ENCODE measurements at places on chromosomes 12 and 14. TPM values are rescaled to one million over a fixed set of nuclear protein-coding genes. Genes with fewer than 3 reads are reported as not detected.

- peak; percentile 50 for DNase-seq
Observed at GRCh38 chr12:57319678-57320469, 68.9 kb upstream of the STAC3 start.

DNA sequence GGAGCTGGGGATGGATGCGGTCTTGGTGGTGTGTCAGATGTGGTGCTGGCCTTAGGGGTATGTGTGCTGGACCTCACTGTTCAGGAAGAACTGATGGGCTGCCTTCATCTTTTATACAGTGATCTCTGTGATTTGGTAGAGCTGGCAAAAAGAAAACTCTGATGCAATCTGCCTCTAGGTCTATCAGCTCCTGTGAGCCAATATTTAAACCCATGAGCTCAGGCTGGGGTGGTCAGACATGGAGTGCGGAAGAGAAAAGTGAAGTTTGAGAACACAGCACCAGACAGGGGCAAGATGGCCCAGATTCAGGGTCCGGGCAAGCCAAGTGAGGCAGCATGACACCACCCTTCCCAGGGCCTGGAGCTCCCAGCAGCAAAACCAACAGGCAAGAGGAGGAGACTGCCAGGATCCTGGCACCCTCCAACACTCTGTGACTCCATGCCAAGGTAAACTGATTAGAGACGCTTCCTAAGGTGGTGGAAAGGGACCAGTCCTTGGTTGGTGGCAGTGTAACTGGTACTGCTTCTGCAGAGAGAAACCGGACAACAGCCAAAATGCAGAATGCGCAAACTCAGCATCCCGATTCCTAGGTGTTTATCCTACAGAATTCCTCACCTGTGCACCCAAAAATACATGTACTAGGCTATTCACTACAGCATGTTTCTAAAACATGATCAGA lies 82.3 kb downstream of the CHGA start:
- DNase-seq = peak; percentile 57

DNA sequence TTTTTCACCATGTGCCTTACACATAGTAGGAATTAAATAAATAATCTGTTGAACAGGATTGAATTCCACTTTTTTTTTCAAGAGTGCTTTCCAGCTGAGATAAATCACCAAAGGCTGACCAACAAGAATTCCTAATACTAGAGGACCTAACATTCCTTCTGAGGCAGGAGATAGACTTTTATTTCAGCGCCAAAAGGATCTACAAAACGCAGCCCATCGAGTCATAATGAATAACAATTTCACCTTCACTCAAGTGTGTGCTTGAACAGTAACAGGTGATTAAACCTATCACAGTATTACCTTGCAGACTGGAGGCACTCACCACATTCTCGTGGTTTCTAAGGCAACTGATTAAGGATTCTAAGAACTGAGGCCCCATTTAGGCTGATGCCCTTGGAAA lies 224.3 kb upstream of the ATP2B1 start:
- no peak for DNase-seq

- no peak for DNase-seq
Observed at GRCh38 chr14:62269204-62269603, 507.0 kb downstream of the SNAPC1 start.

DNA sequence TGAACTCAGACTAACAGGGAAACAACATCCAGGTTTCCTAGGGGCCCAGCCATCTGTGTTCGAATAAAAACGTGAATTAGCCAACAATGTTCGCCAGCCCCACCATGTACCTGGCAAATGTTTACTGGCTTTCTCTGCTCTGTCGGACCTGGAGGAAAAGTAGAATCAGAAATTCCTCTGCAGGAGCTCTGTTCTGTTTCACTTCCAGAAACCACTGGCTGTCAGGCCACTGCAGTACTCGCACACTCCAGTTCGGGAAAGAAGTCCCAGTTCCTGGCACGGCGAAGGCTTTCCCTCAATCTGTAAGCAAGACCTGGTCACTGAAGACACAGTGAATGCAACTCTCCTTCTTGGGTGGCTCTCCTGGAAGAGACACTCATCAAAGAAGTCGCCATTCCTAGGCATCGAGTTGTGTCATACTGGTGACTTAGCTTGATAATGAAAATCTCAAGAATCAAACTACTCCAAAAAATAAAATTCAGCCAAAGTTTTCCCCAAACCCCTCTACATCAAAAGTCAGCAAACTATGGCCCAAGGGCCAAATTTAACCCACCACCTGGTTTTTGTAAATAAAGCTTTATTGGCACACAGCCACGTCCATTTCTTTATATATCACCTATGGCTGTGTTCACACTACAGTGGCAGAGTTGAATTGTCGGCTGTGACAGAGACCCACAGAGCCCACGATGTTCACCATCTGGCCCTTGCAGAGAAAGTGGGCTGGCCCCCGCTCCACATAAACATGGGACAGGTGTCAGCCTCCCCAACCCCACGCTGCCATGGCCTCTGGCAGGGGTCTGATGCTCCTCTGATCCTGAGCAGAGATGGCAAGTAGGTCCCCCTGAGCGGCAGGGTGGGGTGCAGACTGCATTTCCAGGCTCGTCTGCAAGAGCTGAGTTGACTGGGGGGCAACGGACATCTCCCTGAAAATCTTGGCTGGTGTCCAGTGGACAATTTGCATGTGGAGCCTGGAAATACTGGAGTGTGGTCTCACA lies 189.2 kb upstream of the DIO3 start:
- DNase-seq = peak; percentile 54

GRCh38 chr14:93709249-93709648 lies 79.0 kb downstream of the PRIMA1 start:
- no peak for DNase-seq

DNA sequence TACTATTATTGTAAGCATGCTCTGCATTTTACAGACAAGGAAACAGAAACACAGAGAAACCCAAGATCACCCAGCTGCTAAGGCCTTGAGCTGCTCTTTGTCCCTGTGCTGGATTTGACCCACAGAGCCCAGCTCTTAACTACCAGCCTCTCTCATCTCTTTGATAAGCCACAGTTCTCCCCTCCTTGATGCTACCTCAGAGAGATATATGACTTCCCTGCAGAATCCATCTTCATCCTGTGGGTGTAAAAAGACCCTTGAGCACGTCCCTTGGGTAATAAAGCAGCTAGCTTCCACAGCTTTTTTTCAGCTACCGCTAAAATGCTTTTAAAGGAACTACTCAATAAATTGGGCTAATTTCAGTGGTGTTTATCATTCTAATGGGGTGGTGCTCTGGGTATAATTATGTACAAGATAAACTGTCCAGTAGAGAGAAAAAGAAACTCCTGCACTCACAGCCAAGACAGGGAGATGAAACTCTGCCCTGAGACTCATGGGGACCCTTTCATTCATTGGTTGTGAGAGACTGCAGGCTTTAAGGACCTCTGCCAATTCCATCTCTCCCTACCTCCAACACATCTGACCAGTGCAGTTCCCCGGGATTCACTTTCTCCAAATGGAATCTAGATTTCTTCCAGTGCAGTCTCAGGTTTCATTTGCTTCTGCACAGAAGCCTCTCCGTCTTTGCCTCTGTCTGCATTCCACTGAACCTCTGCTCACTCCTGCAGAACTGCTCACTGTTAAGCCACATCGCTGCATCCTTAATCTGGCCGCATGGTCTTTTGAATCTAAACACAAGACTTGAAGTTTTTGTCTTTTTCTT lies 24.7 kb upstream of the NTF3 start:
- no peak for DNase-seq

DNA sequence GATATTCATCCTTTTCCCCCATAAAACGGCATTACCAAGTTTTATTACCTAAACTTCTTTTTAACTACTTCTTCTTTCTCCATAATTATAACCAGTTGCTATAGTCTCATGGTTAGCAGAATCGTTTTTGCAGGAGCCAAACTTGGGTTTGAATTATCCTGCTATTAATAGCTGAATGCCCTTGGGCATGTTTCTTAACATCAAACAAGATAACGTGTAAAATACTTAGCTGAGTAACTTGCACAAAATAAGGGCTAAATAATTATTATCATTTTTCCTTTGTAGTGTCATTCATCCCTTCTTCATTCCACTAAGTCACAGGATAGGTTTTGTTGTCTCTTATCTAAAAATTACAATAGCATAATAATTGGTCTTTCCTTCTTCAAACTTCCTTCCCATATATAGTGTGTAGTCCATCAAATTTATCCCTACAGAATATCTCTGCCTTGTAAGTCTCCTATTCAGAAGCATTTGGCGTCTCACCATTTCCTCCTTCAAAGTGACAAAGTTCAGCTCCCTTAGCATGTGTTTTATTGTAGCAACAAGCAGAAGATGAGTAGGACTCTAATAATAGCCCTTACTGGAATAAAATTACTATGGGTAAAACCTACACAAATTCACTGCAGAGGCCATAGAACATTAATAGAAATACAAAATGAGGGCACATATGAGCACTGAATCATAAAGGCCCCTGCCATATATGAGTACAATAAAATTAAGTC lies 63.8 kb downstream of the FAR2 start:
- DNase-seq = peak; percentile 55

DNA sequence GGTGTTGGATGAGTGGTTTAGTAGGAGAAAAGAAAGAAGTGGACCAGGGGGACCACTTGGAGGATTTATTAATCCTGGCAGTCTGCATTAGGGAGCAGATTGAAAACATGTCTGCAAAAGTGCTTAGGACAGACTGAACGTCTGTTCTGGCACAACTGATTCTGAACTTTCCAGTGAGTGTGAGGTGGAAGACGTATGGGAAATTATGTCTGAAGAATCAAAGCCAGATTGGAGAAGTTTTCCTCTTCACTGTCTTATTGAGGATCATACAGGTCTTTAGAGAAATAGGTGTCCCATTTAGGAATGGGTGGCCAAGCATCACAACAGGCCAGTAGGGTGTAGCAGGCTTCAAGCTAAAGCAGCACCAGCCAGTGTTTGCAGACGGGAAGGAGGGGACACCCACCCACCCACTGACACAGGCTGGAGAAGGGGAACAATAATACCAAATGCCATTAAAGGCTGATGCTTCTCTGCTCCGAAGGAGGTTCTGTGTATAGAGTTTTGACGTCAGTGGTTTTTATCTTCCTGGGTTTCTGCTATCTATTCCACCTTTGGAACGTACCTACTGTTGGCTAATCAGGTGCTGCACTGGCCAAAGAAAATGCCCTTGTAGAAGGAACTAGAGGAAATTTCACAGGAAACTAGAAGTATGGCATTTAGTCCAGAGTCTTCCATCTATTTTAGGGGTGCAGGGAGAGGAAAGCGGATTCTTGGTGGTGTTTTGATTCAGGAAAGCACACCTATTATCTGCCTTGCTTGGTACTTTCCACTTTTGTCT lies 1.8 kb downstream of the SRRM4 start:
- no peak for DNase-seq

GRCh38 chr12:129964826-129965457 lies 61.1 kb upstream of the TMEM132D start:
- no peak for DNase-seq

GRCh38 chr12:24066865-24067264 lies 117.4 kb upstream of the SOX5 start:
- peak; percentile 62 for DNase-seq

DNA sequence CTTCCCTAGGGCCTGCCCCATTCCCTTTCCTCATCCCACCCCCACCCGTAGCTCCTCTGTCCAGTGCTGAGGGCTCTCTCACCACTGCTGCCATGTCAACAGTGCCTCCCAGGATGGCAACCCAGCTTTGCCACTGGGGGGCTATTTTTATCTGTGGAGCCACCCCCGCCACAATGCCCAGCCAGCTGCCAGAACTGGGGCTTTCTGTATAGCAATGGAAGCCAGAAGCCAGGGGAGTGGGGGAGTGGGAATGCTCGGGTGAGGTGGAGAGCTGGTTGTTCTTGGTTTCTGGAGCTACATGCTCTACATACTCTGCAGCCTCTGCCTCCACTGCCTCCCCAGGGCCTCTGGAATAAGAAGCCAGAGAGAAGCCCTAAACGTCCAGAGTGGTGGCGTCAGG lies 8.9 kb downstream of the PDE1B start:
- DNase-seq = no peak

GRCh38 chr12:57772429-57773322 lies at the start of gene EEF1AKMT3:
TSS of gene EEF1AKMT3 (plus strand) at chr12:57772614. CDS start at chr12:57772725, 111 bp downstream.
- DNase-seq = peak; percentile 94

DNA sequence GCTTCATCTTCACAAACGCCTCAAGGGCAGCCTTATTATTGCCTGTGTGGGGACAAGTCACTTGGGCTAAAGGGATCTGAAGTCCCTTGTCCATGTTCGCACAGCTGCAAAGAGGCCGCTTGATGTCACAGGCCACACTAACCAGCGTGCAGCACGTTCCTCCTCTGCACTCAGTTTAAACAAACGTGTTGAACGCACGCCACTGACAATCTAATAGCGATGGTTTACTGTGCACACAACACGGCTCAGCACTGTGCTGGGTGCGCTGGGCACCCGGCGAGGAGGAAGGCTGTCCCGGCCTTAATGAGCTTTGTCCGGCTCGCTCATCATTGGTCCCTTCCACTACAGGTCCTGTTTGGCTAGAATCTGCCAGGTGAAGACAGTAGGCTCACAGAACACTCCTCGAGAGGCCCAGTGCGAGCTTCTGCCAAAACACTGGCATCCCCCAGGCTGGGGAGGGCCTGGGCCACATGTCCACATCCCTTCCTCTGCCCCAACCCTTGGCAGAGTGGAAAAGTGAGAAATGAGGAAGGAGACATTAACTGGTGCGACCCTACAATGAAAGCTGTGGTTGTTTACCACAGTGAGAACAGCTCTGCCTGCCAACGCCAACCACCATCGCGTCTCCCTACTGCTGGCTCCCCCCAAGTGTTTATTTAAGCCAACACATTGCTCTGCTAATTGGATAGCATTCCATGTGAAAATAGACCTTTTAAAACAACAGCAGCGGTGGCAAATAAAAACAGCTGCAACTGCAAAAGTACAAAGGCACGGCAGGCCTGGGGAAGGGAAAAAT lies 113.2 kb downstream of the RBM19 start:
- peak; percentile 72 for DNase-seq

- DNase-seq = no peak
Observed at GRCh38 chr14:54794159-54794558, 108.5 kb downstream of the GCH1 start.

DNA sequence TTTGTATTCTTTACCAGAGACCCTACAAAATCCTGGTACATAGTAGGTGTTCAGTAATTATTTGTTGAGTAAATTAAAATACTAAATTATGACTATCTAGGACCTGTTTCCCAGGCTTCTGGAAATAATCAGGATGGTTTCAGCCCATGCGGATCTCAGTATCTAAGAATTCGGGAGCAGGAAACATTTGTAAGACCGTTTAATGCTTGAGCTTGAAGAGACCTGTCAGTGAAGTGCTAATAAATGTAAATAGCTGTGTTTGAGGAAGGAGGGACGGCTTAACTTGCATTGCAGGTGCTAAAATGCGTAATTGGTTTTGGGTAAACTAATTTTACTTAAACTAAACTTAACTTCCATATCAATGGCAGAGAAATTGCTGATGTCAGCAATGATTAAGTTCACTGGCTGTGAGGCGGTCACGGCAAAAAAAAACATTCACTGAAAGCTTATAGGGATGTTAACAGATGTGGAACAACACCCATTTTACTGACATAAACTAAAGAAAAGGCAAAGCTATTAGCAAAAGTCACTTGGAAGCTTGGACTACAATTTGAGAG lies 28.6 kb upstream of the AEBP2 start:
- no peak for DNase-seq

The ISM2 gene
- not detected for total RNA-seq

The P2RX2 gene
- not detected for total RNA-seq

The PPP1R36 gene
- total RNA-seq = 1.1 TPM

The BHLHE41 gene
- total RNA-seq = 4.7 TPM

The OR6C2 gene
- total RNA-seq = not detected

All from osteoblast (primary cell).